ENCODE measurements at places on chromosomes 3 and 15. TPM values are rescaled to one million over a fixed set of nuclear protein-coding genes. Genes with fewer than 3 reads are reported as not detected.

GRCh38 chr3:158205994-158206393 is 96.1 kb downstream of the RSRC1 start:
- DNase-seq = no peak

DNA sequence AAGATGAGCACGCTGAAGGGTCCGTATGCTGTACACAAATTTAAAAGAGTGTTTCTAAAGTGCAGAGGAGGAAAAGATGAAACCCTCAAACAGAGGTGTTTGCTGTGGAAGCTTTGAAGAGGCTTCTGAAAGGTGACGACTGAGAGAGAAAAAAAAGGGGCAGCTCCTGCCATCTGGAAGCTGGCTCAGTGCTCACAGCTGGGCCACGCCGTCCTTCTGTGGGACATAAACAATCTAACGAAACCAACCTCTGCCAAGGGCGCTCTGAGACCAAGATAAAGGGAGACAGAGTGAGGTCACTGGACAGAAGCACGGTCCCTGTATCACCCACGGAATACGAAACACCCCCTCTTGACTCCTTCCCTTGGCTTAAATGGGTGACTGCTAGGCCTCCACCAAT is 96.3 kb upstream of the SLC6A6 start:
- DNase-seq = peak; percentile 40

DNA sequence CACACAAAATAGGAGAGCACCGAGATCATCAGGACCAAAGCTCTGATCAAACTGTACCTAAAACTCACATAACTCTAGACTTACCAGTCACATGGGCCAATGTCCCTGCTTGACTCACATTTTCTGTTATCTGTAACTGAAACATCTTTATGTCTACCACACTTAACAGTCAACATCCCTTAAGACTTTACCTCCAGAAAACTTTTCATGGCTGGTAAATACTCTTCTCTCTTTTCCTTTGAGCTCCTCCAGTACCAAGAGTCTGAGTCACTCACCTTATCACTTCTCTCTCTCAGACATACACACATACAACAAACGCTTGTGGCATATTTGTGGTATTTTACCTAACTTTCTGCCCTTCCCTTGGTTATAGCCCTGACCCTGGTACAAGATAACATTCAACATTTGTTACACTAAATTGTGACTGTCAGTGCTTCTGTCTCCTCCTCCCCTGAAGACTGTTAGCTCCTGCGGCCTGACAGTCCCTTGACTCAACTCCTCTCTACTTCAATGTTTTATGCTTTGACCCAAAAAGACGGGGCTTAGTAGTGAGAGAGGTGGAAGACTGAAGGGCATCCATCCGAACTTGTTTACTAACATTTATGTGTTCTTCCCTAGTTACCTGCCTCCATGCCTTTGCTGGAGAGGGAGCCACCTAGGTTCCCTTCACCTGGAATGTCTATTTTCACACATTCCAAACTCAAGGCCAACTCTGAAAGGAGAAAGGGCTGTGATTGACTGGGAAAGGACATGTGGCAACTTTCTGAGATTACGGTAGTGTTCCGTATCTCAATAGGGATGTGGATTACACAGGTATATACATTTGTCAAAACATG is 3.7 kb upstream of the EFHB start:
- DNase-seq = no peak

DNA sequence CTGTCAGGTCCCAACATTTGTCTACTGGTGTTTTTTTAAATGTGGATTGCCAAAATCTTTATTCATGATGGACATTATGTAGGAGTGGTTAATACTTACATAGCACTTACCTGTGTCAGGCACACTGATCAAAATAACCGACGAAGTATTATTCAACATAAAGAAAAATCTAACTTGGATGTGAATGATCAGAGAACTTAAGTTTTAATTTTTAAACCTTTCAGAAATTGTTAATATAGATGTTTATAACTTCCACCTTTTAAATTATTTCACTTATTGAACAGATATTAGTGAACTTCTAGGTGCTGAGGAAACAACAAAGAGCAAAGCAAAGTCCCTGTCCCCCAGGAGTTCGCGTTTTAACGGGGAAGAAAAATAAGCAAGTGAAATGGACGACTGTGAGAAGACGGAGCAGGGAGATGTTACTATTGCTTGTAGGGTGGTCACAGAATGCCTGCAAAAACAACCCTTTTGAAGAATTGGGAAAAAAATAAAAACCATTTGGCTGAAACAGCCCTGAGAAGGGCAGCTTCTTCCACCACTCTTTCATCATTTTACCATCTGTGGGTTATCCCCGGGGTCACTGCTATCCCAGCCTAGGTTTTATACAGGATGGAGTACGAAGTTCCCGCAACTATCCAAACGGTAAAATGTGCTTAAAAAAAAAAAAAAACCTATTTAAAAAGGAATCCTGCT is 915 bp upstream of the APH1B start:
- DNase-seq = no peak

DNA sequence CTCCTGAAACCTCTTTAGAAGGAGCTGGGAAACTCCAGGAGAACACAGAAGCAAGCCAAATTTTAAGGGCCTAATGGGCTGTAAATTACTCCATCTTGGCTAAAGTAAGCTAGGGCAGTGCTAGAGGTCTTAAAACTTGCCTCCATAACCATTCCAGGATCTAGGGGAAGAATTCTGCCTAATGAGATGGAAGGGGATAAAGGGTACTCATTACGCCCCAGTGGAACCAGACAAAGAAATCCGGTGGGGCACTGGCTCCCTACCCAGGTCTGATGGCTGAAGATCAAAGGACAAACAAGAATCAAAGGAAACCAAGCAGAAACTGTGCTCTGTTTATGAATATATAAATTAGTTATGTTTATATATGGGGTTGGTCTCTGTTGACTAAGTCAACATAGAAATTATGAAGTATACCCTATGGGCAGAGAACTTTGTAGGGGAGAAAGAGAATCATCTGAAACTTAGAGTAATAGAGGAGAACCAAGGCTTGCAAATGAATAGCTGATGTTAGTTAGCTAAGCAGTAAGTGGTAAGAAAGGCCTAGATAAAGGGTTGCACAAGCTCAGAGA is 57.8 kb downstream of the NCEH1 start:
- no peak for DNase-seq

GRCh38 chr15:33860754-33861153 is 107.5 kb upstream of the CHRM5 start:
- no peak for DNase-seq

DNA sequence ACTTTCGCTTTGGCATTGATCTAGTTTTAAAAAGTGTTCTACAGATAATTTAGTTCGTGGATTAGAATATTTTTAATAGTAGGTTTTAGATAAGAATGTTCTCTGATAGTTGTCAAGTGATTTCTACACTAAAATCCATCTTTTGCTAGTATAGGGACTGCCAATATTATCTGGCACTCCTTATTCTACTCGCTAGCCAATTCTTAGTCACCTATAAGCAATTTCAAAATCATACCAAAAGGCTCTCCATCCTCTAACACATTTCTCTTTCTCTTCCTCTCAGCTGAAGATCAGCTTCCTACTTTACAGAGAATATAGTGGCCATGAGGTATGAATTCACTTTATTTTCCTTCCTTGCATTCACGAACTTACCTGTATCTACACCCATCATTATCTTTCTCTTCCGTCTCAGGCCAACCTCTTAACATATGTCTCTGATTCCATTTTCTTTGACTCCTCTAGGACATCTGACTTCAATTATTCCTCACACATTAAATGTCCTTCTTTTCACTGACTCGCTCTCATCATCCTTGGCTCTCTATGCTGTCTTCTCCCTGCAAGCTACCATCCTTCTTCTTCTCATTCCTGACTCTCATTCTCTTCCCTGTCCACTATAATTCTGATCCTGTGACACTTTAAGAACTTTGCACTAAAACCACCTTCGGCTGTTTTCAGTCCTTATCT is 35.5 kb downstream of the C3orf80 start:
- no peak for DNase-seq

The AGTR1 gene
- 5.3 TPM for total RNA-seq

DNA sequence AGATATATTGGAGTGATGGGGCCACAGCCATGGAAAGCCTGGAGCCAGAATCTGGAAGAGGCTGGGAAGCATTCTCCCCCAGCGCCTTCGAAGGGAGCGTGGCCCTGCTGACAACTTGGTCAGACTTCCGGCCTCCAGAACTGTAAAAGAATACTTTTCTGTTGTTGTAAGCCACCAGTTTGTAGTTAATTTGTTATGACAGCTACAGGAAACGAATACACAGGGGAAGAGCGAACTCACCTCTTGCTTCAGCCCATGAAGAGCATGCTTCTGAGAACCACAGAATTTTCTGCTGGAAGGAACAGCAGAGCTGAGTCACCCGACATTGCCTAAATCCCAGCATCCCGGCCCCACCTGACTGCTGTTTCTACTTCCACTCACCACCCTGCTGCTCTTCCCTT is 501.7 kb downstream of the SHQ1 start:
- DNase-seq = no peak

DNA sequence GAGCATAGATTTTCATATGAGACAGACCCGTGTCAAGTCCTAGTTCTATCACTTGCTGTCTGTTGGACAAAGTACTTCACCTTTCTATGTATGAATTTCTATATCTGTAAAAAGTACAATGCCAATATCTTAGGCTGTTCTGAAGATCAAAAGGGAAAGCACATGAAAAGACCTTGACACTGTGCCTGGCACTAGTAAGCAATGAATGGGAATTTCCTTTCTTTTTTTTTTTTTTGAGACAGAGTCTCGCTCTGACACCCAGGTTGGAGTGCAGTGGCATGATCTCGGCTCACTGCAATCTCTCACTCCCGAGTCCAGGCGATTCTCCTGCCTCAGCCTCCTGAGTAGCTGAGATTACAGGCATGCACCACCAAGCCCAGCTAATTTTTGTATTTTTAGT is 35.4 kb upstream of the ETV5 start:
- no peak for DNase-seq

The ECE2 gene
- not detected for total RNA-seq
